ENCODE measurements at places on chromosomes 7 and 10. TPM values are rescaled to one million over a fixed set of nuclear protein-coding genes. Genes with fewer than 3 reads are reported as not detected.

DNA sequence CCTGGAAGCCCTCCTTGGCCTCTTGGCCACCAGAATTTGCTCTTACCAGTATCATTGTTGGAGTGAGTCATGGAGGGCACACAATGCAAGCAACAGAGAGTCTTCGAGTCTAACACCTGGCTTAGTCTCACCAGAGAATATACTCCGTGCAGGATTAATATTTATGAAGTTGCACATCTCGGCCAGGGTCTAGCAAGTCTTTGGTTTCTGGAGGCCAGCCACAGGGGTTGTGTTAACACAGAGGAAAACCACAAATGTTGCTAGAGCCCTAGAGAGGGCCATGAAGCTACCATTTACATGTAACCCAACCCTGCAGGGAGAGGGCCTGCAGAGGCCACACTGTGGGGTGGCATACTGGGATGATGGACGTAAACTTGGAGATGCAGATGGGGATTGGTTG, 71.8 kb downstream of the MTPN start:
- DNase-seq: no peak

DNA sequence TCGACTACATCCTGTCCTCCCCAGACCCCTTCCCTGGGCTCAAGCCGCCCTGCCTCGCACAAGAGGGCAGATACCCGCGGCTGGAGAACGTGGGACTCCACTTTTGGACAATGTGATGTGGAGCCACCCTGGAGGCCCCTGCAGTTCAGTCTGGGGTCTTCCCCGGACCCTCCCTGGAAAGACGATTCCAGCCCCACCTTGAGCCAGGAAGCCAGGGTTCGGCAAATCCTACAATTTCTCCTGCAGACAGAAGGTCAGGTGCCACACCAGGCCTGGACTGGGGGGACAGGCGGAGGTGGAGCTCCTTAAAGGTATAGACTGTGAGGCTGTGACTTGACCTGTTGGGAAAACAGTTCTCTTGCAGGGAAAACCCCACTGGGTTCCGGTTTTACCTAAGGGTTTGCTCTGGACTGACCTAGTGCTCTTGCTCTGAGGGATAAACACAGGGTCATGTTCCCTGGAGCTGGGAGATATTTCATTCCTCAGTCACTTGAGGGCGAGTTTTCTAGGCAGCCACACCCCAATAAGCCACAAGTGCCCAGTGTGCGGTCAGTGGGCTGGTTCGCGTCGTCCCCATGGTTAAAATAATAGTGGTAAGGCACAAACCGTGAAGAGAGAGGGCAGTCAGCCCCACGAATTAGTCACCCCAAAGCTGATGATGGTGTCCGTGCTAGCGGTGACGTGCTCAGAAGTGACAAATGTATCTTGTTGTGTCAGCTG, 1.6 kb downstream of the FOXL3 start:
- no peak for DNase-seq

- no peak for DNase-seq
These were observed 115.1 kb downstream of the PKD1L1 start for GRCh38 chr7:47833211-47833610.

DNA sequence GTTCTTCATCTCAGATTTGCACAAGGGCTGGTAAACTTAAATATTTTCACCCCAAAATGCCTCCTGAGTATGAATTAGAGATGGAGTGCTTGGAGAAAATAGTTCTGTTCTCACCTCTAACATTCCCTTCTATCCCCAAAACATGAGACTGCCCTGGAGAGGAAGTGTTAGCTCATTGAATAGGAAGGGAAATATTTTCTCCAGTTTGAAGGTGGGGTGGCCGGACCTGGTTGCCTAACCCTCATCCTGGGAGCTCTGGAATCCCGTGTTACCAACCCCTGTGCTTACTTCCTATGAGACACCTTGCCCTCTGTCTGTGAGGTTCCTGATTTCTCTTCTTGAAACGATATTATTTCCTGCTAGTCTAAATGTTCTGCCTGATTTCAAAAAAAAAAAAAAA, 779 bp downstream of the IFIT2 start:
- no peak for DNase-seq

DNA sequence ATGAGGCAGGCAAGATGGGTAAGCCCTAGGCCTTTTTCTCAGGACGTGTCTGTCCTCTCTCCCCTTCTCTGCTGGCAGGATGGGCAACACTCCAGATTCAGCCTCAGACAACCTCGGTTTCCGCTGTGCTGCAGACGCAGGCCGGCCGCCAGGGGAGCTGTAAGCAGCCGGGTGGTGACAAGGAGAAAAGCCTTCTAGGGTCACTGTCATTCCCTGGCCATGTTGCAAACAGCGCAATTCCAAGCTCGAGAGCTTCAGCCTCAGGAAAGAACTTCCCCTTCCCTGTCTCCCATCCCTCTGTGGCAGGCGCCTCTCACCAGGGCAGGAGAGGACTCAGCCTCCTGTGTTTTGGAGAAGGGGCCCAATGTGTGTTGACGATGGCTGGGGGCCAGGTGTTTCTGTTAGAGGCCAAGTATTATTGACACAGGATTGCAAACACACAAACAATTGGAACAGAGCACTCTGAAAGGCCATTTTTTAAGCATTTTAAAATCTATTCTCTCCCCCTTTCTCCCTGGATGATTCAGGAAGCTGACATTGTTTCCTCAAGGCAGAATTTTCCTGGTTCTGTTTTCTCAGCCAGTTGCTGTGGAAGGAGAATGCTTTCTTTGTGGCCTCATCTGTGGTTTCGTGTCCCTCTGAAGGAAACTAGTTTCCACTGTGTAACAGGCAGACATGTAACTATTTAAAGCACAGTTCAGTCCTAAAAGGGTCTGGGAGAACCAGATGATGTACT, 13.1 kb downstream of the PHKG1 start:
- no peak for DNase-seq

- DNase-seq: no peak
These were observed 51.2 kb upstream of the TNS3 start for GRCh38 chr7:47633134-47633533.

- no peak for DNase-seq
These were observed 516.4 kb downstream of the RPS24 start for GRCh38 chr10:78550090-78550489.

GRCh38 chr7:90768301-90768700, 172.2 kb downstream of the CDK14 start:
- DNase-seq: no peak

GRCh38 chr10:11319990-11320602, 291.4 kb downstream of the USP6NL start:
- no peak for DNase-seq

- no peak for DNase-seq
These were observed 11.4 kb upstream of the GRB10 start for GRCh38 chr7:50793947-50794570.

GRCh38 chr10:5582736-5583135, 58.0 kb downstream of the CALML3 start:
- no peak for DNase-seq

DNA sequence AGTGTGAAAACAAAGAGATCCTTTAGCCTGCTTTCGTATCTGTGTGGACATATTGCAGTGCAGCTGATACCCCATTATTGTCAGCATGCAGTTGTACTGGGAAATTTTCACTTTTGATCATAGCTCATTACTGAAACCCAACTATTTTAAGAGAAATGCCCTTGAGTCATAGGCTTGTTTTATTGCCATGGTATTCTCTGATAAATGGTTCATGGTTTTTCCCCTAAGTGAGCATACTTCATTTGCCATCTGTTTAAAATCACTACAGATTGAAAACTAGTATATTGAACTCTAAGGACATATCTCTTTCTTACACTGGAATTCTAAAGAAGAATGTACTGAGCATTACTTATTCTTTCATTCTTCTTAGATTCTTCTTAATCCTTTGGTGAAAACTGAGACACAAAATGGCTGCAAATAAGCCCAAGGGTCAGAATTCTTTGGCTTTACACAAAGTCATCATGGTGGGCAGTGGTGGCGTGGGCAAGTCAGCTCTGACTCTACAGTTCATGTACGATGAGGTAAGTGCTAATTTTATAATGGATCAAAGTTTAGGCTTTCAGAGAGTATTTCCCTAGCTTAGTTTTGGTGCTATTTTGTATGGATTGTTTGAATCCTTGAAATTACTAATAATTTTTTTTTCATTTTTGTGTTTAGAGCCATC, 63.0 kb downstream of the RALA start:
- DNase-seq: no peak

The KLF6 gene
- 65.0 TPM for polyA plus RNA-seq

The MGMT gene
- 20.5 TPM for polyA plus RNA-seq

The OR2A5 gene
- polyA plus RNA-seq: 0.17 TPM

All from right renal pelvis (tissue), 4 donors.